Regular cardiac myocyte (primary cell): ENCODE measurements at places on chromosomes 4 and X. TPM values are rescaled to one million over a fixed set of nuclear protein-coding genes. Genes with fewer than 3 reads are reported as not detected.

Gene GAB1
- total RNA-seq: 5.8 and 10.7 TPM in 2 replicates

Gene CNKSR2
- 2.3 and 3.1 TPM in 2 replicates for total RNA-seq

Gene GPC4
- 0.38 and 0.85 TPM in 2 replicates for total RNA-seq

Gene EDNRA
- 8.4 and 10.1 TPM in 2 replicates for total RNA-seq

Gene CT45A10
- total RNA-seq: not detected in 2 replicates

Gene ITGB1BP2
- 1.2 and 1.7 TPM in 2 replicates for total RNA-seq

Gene MAGIX
- 1.7 and 2.5 TPM in 2 replicates for total RNA-seq

Gene ADRA2C
- 0.85 and 1.9 TPM in 2 replicates for total RNA-seq

Gene SPACA5B
- total RNA-seq: not detected in 2 replicates

Gene FRAS1
- 0.77 and 5.4 TPM in 2 replicates for total RNA-seq

Gene KIAA1210
- total RNA-seq: not detected in 2 replicates

Gene BCAP31
- total RNA-seq: 240 and 278 TPM in 2 replicates

Gene ATP2B3
- not detected in 2 replicates for total RNA-seq

Gene SPANXD
- total RNA-seq: not detected in 2 replicates

Gene PCSK1N
- total RNA-seq: 0.19 and 0.85 TPM in 2 replicates

Gene CYTL1
- total RNA-seq: 0.19 TPM in 1 of 2 replicates, not detected in the other

Gene HSD17B13
- under 0.01 TPM in 1 of 2 replicates, not detected in the other for total RNA-seq

Gene BEND2
- total RNA-seq: not detected in 2 replicates

Gene PHOX2B
- not detected in 2 replicates for total RNA-seq

Gene DUSP21
- total RNA-seq: not detected in 2 replicates

Gene TMEM150C
- 0.38 and 0.85 TPM in 2 replicates for total RNA-seq

Gene CCKAR
- total RNA-seq: under 0.01 TPM in 1 of 2 replicates, not detected in the other

Gene MAOA
- 4.6 and 11.0 TPM in 2 replicates for total RNA-seq

Gene FAM133A
- under 0.01 and 0.28 TPM in 2 replicates for total RNA-seq

Gene MAGEE1
- 0.96 and 1.4 TPM in 2 replicates for total RNA-seq

Gene NXT2
- total RNA-seq: 9.6 and 12.4 TPM in 2 replicates

Gene RTL5
- 2.0 and 3.3 TPM in 2 replicates for total RNA-seq

Gene IQCM
- not detected in 2 replicates for total RNA-seq

Gene FGFR3
- total RNA-seq: 0.56 and 1.7 TPM in 2 replicates

Gene SULT1E1
- total RNA-seq: 3.9 and 9.4 TPM in 2 replicates

Gene ADH1A
- total RNA-seq: not detected in 2 replicates

Gene NEXMIF
- under 0.01 TPM in 2 replicates for total RNA-seq
